ENCODE measurements at places on chromosomes 7 and 10. TPM values are rescaled to one million over a fixed set of nuclear protein-coding genes. Genes with fewer than 3 reads are reported as not detected.

TRIP6 gene
- 52.1 TPM for total RNA-seq

GHRHR gene
- not detected for total RNA-seq

GRCh38 chr10:80167471-80168161, 35.1 kb downstream of the PLAC9 start:
- H3K27ac ChIP-seq = peak overlapping the region; percentile 67
- H3K36me3 ChIP-seq = no peaks in the 10 kb centered on the region
- peaks cover 87% of the 10 kb centered on the region for H3K4me1 ChIP-seq
- no peak overlapping the region for H3K4me3 ChIP-seq
- no peak for DNase-seq

GRCh38 chr7:73936967-73937366, 76.0 kb downstream of the TMEM270 start:
- H3K36me3 ChIP-seq = no peaks in the 10 kb centered on the region
- H3K27ac ChIP-seq = no peak overlapping the region
- H3K4me1 ChIP-seq = peaks cover 7% of the 10 kb centered on the region
- H3K27me3 ChIP-seq = no peaks in the 10 kb centered on the region
- no peak overlapping the region for H3K4me3 ChIP-seq
- no peak for DNase-seq

DNA sequence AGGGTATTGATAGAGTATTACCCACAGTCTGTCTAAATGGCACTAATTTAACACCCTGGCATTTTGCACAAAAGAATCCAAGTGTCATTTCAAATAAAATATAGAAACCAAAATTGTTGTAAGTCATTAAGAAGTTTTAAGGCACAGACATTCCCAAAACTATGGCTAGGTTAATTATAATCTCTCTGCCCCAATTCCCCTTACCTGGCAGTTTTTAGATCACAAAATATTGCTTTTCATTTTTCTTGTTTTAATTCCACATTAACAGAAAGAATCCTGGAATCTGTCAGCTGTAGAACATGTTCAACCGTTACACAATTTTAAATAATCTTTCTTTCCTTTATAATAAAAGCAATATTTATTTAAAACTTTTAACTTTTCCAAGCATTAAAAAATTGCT, 56.1 kb upstream of the PALS2 start:
- H3K27ac ChIP-seq = no peak overlapping the region
- no peak overlapping the region for H3K4me3 ChIP-seq
- no peak for DNase-seq
- H3K4me1 ChIP-seq = no peaks in the 10 kb centered on the region

- H3K27me3 ChIP-seq = no peaks in the 10 kb centered on the region
- peak overlapping the region; percentile 83 for H3K4me3 ChIP-seq
- no peak for DNase-seq
- peaks cover 27% of the 10 kb centered on the region for H3K4me1 ChIP-seq
Measured at GRCh38 chr7:157138101-157138423, 664 bp upstream of the UBE3C start.

- no peaks in the 10 kb centered on the region for H3K36me3 ChIP-seq
- peak; percentile 70 for DNase-seq
- H3K4me1 ChIP-seq = no peaks in the 10 kb centered on the region
- no peak overlapping the region for H3K27ac ChIP-seq
- H3K27me3 ChIP-seq = no peaks in the 10 kb centered on the region
Measured at GRCh38 chr7:64869121-64869725, 33.9 kb upstream of the ZNF273 start.

DNA sequence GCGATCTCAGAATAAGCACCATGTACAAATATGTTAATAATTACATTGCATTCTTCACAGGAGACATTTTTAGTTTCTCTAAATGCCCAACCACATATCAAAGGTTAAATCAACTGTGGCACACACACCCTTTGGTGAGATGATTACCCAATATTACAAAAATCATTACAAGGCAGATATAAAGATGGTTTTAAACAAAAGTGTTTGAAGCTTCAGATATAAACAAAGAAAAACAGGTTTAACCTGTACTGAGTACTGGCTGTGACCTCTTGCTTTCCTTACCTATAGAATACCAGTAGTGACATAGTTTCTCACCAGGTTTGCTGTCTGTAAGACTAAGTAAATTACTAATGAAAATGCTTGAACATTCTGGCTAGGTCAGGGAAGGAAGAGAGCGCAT, 360.0 kb upstream of the IGFBP3 start:
- no peak overlapping the region for H3K4me3 ChIP-seq
- no peaks in the 10 kb centered on the region for H3K4me1 ChIP-seq
- DNase-seq = no peak
- no peaks in the 10 kb centered on the region for H3K36me3 ChIP-seq
- no peaks in the 10 kb centered on the region for H3K27me3 ChIP-seq

DNA sequence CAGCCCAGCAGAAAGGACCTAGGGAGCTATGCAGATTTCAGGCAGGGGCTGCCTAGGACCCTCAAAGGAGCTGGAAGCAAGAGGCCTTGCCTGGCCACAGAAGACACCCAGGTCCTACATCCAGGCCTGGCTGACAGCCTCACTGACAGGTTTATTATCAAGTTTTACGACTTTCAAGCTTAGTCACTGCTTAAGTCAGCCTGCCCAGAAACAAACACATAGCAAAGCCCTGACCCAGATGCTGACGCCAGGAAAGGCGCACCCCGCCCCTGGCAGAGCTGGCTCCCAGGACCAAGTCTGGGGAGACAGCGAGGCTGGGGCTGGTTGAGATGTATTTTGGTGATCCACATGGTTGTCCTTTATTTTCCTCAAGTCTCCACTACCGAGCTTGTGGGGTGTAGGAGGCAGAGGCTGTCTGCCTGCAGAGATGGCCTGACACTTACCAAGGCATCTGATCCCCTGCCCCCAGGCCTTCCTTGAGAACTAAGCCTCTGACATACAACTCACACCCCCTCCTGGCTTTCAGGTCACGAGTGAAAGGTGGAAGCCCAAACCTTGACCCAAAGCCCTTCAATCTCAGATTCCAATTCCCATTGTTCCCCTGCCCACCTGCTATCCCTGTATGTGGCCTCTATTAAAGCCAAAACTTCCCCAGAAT, 80.7 kb upstream of the EMX2 start:
- no peak overlapping the region for H3K4me3 ChIP-seq
- no peaks in the 10 kb centered on the region for H3K27me3 ChIP-seq
- no peaks in the 10 kb centered on the region for H3K36me3 ChIP-seq
- peaks cover 52% of the 10 kb centered on the region for H3K4me1 ChIP-seq
- DNase-seq = peak; percentile 98

DNA sequence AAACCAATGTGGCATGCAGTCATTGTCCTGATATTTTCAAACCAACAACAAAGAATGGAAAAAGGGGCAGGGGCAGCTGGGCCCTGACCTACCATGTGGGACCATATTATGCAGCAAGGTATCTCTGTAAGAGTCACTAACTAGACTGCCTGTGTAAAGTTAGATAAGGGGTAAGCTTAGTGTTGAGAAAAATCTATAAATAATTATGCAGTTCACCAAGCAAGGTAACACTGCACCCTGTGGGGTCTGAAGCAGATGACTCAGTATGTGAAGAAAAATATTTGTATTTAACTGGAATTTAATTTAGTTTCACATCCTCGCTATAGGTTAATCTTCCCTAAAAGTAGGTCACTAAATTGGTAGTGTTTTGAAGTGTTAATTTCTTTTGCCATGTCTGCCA, 99.3 kb downstream of the PPP1R3A start:
- H3K36me3 ChIP-seq = no peaks in the 10 kb centered on the region
- no peak overlapping the region for H3K27ac ChIP-seq
- H3K27me3 ChIP-seq = no peaks in the 10 kb centered on the region
- no peak overlapping the region for H3K4me3 ChIP-seq
- no peaks in the 10 kb centered on the region for H3K4me1 ChIP-seq

DNA sequence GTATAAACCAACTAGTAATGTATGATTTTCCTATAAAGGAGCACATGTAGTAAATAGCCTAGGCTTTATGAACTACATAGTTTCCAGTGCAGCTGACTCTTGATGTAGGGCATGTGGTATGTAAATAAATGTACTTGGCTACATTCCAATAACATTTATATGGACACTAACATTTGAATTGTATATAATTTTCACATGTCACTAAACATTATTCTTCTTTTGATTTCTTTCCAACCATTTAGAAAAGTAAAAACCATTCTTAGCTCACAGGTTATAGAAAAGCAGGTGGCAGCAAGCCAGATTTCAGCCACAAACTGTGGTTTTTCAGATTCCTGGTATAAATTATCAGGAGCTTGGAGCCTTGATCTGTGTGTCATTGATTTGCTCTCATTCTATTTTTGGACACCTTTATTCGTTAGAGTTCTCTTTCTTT, 1182.0 kb downstream of the CNTNAP2 start:
- no peaks in the 10 kb centered on the region for H3K27me3 ChIP-seq
- H3K4me3 ChIP-seq = no peak overlapping the region
- no peak overlapping the region for H3K27ac ChIP-seq

DNA sequence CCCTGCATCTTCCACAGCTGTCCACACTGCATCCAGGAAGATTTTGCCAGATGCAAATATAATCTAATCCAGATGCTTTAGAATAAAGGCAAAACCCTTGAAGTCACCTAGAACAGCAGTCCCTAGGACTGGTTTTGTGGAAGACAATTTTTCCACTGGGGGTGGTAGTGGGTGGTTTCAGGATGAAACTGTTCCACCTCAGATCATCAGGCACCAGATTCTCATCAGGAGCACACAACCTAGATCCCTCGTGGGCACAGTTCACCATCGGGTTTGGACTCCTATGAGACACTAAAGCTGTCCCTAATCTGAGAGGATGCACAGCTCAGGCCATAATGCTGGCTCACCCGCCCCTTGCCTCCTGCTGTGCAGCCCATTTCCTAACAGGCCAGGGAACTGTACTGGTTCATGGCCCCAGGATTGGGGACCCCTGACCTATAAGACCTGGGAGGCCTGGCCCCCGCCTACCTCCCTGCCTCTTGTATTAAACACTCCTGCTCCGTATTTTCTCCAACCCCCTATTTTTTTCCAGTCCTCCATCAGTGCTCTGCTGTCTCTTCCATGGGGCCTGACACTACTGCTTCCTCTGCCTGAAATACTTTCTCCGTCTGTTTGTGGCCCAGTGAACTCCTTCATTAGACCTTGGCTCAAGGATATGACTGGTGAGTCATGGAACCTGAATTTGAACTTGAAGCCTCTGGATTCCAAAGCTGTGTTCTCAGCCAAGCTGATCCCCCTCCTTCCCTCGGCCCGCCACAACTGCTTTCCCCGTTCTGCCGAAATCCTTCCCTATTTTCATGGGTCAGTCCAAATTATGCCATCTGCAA, 79.9 kb upstream of the RHEB start:
- no peaks in the 10 kb centered on the region for H3K27me3 ChIP-seq
- peak overlapping the region; percentile 39 for H3K27ac ChIP-seq
- DNase-seq = no peak
- H3K4me3 ChIP-seq = no peak overlapping the region

- no peak overlapping the region for H3K4me3 ChIP-seq
- no peaks in the 10 kb centered on the region for H3K27me3 ChIP-seq
- no peak for DNase-seq
Measured at GRCh38 chr10:70970830-70971229, 82.5 kb upstream of the PCBD1 start.

NANOS1 gene
- total RNA-seq = not detected

GRCh38 chr7:101684983-101685330, 55.9 kb upstream of the MYL10 start:
- H3K4me1 ChIP-seq = peaks cover 25% of the 10 kb centered on the region
- H3K4me3 ChIP-seq = no peak overlapping the region
- H3K27me3 ChIP-seq = no peaks in the 10 kb centered on the region
- H3K27ac ChIP-seq = no peak overlapping the region

- no peak overlapping the region for H3K4me3 ChIP-seq
- peaks cover 80% of the 10 kb centered on the region for H3K4me1 ChIP-seq
- no peaks in the 10 kb centered on the region for H3K27me3 ChIP-seq
- H3K27ac ChIP-seq = peak overlapping the region; percentile 78
Measured at GRCh38 chr7:137981668-137982067, 20.2 kb downstream of the CREB3L2 start.

- H3K4me3 ChIP-seq = no peak overlapping the region
- no peaks in the 10 kb centered on the region for H3K36me3 ChIP-seq
- no peak overlapping the region for H3K27ac ChIP-seq
- H3K27me3 ChIP-seq = no peaks in the 10 kb centered on the region
- DNase-seq = no peak
Measured at GRCh38 chr10:10392511-10392910, 625.2 kb upstream of the CELF2 start.

SPAM1 gene
- not detected for total RNA-seq

DNA sequence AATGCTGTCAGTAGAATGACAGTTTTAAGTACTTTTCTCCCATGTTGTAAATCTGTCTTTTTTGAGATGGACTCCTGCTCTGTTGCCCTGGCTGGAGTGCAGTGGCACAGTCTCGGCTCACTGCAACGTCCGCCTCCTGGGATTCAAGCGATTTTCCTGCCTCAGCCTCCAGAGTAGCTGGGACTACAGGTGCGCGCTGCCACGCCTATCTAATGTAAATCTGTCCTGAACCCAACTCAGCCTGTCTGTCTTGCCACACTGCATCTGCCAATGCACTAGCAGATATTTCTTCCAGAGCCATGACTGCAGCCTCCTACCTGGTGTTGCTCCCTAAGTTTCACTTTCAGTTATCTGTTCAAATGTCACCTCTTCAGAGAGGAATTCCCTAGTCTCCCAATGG, 264.1 kb downstream of the PHF14 start:
- H3K36me3 ChIP-seq = no peaks in the 10 kb centered on the region
- no peaks in the 10 kb centered on the region for H3K27me3 ChIP-seq
- no peak for DNase-seq
- no peak overlapping the region for H3K4me3 ChIP-seq

DNA sequence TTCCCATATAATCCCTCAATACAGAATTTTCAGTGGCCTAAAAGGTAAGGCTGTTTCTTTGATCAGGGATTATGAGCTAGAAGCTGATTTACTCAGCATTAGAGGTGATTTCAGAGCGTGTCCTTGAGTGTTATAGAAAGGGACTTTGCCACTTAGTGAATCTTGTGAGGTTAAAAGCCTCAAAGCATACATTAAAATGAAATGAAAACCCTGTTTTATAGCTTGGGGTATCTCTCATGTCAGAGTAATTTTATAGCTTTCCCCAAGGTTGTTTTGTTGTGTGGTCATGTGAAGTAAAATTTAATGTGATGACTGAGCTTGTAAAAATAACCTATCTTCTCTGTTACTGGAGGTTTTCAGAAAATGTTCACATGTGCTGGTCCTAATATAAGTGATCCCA, 198.8 kb downstream of the CDCA7L start:
- no peak overlapping the region for H3K4me3 ChIP-seq
- H3K4me1 ChIP-seq = no peaks in the 10 kb centered on the region
- no peaks in the 10 kb centered on the region for H3K27me3 ChIP-seq
- no peak overlapping the region for H3K27ac ChIP-seq
- no peaks in the 10 kb centered on the region for H3K36me3 ChIP-seq

GTF2I gene
- 124 TPM for total RNA-seq

- H3K27me3 ChIP-seq = no peaks in the 10 kb centered on the region
- DNase-seq = no peak
- H3K4me3 ChIP-seq = no peak overlapping the region
- H3K4me1 ChIP-seq = no peaks in the 10 kb centered on the region
- no peak overlapping the region for H3K27ac ChIP-seq
Measured at GRCh38 chr10:118395947-118396346, 53.8 kb upstream of the FAM204A start.

All from vagina (tissue), 2 donors.